ENCODE measurements at places on chromosomes 12 and 14.

- no peak for DNase-seq
Observed at GRCh38 chr12:26188641-26189040, 6.7 kb upstream of the SSPN start.

DNA sequence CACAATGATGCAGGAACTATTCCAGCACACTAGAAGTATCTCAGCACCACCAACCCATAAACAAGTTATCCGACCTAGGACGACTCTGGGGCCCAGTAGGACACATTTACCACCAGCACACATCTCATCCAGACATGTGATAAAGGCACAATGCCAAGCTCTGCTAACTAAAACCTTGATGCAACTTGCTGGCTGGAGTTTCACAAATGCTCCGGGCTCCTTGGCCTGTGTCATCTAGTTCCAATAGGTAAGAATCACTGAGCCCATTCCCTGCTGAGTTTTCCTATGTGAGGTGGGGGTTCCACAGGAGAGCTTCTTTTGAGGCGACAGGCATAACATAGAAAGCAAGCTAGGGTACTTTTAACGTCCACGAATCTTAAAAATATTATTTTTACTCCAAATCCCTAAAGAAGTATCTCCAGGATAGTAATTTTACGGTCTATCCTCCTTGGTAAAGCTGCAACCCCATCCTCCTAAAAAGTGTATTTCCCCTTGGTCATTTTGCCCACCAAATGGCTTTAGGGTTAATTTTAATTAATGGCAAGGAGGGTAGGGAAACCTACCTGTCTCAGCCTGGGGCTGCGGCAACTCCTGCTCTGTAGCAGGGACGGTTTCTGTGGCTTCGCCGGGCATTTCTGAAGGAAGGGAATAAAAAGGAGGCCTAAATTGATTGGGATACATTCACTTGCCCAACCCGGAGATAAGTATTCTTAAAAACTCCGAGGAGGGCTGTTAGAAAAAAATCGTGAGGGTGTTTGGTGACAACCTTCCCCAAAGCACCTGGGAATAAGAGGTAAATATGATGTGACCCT is 1.0 kb downstream of the NACA start:
- no peak for DNase-seq

DNA sequence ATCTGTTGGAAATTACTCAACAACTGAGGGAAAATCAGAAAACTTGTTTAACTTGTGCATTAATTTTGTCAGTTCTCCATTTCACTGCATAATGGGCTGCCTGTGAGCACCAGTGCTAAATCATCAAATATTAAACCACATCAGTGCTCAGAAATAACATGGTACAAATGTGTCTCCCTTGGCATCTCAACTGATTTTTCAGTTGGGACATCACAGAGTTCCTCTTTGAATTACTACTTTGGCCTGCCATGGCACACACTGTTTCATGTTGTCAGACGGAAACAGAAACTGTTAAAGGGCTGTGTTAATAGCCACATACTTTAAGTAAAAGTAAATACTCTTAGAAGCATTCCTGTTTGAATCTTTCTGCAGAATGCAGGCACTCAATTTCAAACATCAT is 42.1 kb upstream of the STRN3 start:
- DNase-seq = no peak

- DNase-seq = no peak
Observed at GRCh38 chr12:56081393-56082347, 1.7 kb downstream of the ERBB3 start.

- no peak for DNase-seq
Observed at GRCh38 chr12:95637471-95638155, 86.3 kb upstream of the USP44 start.

DNA sequence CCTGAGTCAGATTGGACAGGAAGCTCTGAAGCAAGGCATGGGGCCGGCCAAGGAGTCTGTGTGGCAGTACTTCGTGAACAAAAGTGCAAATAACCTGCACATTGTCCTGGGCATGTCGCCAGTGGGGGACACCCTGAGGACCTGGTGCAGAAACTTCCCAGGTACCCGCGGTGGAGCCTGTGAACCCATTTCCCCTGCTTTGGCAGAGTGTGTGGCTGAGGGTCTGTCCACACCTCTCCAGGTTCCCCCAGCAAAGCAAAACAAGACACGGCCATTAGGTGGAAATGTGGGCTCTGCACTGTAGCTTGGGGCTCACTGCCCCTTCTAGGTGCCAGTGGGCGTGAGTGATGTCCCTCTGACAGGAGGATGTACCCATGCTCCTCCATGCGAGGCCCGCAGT is 79.4 kb downstream of the CCDC92 start:
- DNase-seq = no peak

DNA sequence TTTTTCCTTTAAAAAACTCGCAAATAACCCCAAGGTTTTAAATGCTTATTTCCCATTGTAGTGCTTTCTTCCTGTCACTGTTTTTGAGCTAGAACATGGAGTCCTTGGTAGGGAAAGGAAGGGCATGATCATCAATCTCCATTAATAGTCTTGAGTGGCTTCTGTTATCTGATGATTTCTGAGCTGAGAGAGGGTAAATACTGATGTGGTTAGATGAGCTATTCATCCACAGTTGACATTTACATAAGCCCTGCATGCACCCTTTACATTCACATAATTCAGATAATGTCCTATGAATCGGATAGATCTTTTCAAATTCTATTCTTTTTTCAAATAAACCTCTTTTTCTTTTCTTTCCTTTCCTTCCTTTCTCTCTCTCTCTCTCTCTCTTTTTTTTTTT is 81.4 kb downstream of the NTN4 start:
- no peak for DNase-seq

DNA sequence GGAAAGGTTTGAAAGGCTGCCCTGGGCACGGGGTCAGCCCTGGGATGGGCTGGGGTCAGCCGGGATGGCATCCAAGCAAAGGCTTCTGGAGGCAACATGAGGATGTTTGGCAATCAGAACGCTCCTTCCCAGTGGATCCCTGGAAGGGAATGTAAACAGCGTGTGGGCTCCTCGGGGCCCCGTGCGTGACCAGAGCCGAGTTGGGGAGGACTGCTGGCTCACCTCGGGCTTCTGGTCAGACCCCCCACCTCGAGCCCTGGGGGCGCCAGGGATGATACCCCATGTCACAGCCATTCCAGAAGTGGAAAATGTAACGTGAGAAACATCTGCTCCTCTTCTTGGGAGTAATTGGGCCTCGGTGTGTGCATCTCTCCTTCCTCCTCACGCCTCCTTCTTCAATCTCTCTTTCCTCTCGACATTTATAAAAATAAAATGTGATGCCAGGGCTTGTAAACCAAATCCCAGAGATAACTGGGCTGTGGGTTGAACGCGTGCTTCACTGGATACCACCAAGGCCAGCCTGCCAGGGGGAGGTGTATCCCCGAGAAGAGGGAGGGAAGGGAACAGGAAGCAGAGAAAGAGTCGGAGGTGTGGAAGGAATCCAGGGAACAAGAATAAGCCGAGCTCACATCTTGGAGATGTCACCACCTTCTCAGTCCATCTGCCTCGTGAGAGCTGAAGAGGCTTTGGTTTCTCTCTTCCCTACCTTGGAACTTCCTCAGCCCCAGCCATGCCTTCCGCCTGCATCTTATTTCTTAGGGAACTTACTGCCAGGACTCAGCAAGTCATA is 144.8 kb downstream of the NUAK1 start:
- DNase-seq = no peak

GRCh38 chr14:72917094-72917802 is 9.0 kb upstream of the DCAF4 start:
- no peak for DNase-seq

DNA sequence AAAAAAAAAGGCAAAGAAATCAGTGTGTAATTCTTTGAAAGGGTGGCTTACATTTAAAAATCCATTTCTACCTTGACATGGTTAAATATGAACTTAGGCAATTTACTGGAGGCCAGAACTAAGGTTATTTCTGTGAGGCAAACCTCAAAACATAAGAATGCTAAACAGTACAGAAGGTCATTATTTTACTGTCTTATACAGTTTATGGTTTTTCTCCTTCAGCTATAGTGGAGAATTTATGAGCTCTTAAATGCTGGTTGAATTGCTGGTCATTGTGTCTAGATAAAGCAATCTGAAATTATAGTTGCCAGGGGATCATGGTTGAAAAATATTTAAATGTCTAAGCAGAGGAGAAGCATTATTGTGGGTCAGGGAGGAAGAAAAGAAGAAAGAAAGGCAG is 70.5 kb downstream of the TRIM9 start:
- no peak for DNase-seq

GRCh38 chr12:88092771-88093170 is 49.1 kb downstream of the CEP290 start:
- no peak for DNase-seq

- no peak for DNase-seq
Observed at GRCh38 chr14:67050896-67051295, 138.3 kb upstream of the GARIN2 start.

GRCh38 chr12:74515849-74516248 is 21.8 kb upstream of the ATXN7L3B start:
- DNase-seq = no peak

DNA sequence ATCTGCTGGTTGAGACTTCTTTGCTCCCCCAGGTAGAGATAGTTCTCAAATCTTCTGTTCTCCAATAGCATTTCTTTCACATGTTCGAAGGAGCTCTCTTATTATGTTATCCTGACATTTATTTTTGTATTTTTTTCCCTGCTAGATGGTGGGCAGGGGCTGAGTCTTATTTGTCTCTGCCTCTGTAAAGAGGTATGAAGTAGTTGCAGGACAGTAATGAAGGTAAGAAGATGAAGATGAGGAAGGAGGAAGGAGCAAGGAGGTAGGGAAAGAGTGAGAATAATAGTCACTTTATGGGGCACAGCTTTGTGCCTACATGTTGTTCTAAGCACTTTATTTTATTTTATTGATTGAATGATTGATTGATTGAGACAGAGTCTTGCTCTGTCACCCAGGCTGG is 5.0 kb upstream of the CIROP start:
- DNase-seq = no peak

DNA sequence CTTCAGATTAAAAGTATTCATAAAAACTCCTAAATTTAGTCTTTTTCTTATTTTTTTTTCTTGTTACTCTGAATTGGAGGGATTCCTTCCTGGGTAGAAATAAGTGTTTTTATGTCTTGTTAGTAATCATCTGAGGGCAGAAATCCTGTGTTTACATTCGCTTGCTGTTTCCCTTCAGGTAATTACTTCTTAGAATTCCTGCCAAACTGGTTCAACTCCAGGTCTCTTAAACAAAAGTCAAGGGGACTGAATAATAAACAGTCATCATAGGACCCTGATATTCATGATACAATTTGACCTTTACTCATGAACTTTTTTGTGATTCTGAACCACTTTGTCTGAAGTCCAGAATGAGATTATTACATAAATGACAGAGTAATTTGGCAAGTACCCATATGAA is 843.9 kb downstream of the FLRT2 start:
- DNase-seq = no peak

DNA sequence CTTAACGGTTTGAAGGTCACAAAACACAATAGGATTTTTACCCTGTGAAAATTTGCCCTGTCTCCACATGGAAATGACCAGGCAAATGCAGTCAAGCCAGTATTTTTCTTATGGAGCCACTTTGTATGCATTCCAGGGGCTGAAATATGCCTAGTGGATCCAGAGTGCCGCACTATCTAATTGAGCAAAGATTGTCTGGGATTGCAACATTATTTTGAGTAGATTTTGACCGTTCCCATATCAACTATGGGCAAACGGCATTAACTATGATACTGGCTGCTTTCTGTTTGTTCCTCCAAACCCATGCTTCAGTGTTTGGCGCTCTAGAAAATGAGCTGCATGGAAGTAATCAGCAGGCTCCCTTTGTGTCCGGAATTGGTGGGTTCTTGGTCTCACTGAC is 223.0 kb downstream of the BTG1 start:
- no peak for DNase-seq

DNA sequence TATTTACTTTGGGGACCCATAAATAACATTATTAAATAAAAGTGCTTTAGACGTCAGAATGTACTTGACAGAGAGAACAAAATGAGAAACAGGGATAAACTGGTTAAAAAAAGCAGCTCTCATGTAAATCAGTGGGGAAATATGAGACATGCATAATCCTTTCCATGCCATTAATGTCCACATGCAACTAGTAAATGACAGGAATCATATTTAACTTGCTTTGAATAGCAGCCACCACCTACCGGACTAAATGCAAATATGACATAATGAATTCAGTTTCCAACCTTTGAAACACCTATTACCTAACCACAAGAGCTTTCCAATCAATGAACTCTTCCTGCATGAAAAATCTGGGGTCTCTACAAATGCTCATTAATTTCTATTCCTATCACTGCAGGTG is 19.6 kb downstream of the FGD6 start:
- DNase-seq = no peak

DNA sequence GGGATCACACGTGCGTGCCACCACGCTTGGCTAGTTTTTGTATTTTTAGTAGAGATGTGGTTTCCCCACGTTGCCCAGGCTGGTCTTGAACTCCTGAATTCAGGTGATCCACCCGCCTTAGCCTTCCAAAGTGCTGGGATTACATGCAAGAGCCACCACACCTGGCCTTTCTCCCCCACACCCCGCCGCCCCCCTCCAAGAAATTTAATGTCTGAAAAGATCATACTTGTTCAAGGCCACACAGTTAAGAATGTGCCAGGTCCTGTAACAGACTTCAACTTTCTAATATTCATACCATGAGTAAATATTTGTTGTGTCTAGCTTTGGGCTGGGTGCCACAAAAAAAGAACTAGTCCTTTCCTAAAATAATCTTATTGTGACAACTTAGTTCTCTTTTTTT is 9.1 kb downstream of the GATC start:
- no peak for DNase-seq

- DNase-seq = no peak
Observed at GRCh38 chr14:63328787-63329737, 10.3 kb upstream of the GPHB5 start.

DNA sequence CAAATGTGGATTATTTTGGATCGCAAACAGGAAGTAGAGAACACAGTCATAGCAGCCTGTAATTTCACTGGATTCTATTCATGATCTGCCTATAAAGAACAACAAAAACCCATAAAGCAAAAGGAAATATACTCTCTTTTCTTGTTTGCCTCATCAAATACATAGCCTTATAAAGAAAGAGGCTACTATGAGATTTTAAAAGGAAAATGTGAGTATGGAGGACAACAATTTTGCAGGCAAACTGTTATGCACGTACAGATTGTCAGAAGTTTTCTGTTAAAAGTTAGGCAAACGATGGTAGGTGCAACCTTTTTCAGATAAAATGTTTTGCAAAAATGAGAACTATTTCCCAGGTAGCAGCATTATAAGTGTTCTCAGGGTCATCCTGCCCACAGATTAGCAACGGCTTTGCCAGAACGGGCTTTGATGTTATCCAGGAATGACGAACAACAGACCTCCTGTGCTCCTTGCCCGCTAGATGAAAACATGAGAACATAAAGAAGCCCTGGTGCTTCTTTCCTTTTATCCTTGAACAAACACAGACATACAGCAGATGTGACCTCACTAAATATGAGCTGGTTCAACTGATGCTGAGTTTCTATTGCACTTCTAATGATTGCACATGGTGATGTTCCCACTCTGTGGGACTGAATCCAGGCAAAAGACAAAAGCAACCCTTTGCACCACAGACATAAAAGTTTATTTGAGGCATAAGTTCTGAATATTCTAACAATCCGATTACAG is 88.1 kb downstream of the ITPR2 start:
- no peak for DNase-seq

- no peak for DNase-seq
Observed at GRCh38 chr12:124687917-124688316, 120.5 kb upstream of the NCOR2 start.
